ENCODE measurements at places on chromosomes 16 and 17. TPM values are rescaled to one million over a fixed set of nuclear protein-coding genes. Genes with fewer than 3 reads are reported as not detected.
A peak's percentile ranks its signal among the peaks of the same experiment; 100 is the strongest.

The TMEM100 gene
- total RNA-seq: not detected

The PABPN1L gene
- not detected for total RNA-seq

The CALB2 gene
- 0.97 TPM for total RNA-seq

The NUPR1 gene
- total RNA-seq: 0.35 TPM

DNA sequence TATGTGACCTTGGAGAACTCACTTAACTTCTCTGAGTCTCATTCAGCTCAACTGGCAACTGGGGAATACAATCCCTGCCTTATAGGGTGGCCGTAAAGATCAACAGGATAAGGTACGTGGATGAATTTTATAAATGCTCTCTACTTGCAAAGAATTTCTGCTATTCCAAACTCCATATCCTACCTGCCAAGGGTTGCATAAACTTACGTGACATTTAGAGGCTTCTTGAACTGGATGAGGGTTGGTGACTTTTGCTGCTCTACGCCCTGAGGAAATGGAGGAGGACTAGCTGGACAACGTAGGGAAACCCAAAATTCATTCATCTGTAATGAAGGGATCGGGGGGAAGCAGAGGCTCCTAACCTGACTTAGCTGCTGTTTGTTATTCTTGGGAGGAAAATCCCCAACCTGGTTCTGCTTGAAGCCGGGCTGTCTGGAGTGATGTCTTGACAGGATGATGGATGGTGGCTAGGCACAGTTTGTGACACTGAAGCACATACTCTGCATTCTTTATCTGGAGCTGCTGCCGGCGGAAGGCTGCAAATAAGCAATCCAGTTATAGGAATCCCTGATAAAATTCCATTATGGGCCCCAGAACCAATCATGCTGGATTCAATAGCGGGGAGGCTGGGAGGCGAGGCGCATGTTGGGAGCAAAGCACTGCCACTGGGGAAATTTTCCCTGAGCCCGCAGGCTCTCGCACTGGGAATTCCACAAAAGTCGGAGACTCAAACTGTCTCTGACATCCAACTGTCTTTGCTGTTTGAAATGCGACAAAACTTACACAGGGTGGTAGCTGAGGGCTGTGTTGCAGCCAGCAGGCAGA, 94.7 kb upstream of the SDK2 start:
- DNase-seq: no peak

GRCh38 chr16:89582614-89583196, 7.1 kb downstream of the CPNE7 start:
- no peak for DNase-seq

- no peak for DNase-seq
Measured at GRCh38 chr17:27937025-27937546, 43.9 kb upstream of the LYRM9 start.

- DNase-seq: peak; percentile 76
Measured at GRCh38 chr16:49856672-49857330, 889 bp upstream of the ZNF423 start.

- DNase-seq: no peak
Measured at GRCh38 chr17:73096866-73097265, 4.4 kb upstream of the SLC39A11 start.

DNA sequence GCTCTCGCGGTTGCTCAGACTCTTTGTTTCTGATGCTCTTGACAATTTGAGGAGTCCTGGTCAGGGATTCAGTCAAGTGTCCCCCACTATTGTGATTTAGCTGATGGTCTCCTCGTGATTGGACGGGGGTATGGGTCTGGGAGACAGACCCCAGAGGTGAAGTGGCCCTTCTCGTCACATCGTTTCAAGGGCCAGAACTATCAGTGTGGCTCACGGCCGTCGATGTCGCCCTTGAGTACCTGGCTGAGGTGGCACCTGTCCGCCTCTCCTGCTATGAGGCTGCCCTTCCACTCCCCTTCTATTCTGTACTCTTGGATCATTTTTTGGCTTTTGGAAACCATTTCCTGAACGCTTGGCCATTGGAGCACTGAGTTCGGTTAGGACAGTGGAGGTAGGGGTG, 7.4 kb upstream of the MEAK7 start:
- DNase-seq: no peak

- DNase-seq: peak; percentile 88
Measured at GRCh38 chr17:64938925-64939474, 19.7 kb upstream of the LRRC37A3 start.

GRCh38 chr17:19747829-19748806, at the start of gene ALDH3A1:
ALDH3A1 (minus strand) TSS chr17:19748298; CDS start chr17:19745129, 3,169 bp downstream.
- DNase-seq: no peak

DNA sequence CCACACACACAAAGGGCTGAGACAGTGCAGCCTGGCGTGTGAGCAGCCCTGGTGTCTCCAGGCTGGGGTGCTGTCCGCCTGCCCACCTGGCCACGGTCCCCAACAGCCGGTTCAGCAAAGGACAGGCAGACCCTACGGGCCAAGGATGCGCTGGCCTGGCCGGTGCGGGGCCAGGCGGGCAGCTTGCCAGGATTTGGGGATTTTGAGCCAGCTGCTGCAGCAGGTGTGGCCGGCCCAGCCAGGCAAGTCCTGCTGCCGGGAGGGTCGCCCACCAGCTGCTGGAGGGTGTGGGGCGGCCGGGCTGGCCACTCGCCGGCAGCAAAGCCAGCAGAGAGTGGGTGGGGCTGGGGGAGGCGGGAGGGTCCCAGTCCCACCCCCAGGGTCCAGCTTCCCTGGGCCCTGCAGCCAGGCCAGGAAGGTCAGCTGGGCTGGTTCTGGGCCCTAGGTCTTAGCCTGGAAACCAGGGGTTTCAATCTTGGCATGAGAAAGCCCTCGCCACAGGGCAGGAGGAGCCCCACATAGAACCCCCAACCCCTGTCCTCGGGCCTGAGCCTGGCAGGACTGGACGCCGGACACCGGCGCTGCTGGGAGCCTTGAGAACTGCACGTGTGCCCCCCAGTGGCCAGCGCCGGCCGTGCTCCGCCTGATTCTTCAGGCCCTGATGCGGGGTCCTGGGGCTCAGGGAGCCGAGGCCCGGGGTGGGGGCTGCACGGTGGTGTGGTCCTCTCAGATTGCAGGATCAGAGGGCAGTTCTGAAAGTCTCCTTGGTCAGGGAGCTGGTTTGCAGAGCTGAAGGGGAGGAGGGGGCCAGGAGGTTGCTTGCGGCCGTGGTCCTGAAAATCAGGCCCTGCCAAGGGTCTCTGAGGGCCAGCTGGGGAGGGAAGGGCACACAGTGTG, 17.6 kb upstream of the SSTR5 start:
- peak; percentile 84 for DNase-seq

DNA sequence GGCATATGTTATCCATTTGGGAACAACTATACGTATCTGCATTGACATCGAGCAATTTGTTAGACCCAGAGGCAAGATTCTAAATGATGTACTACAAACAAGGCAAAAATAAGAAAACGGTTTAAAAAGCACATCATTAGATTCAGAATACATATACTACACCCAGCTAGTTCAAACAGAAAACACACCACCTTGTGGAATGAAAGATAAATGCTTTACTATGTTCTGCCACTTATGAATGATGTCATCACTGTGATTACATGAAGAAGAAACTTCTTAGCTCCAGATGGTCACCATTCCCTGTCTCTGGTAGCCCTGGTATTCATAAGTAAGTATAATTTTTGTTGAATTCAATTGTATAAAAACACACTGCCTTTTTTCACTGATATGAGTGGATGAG, 7.8 kb downstream of the NACA2 start:
- DNase-seq: no peak
